Fibroblast of skin of scalp (primary cell): ENCODE measurements at places on chromosomes 1 and 21.
A peak's percentile ranks its signal among the peaks of the same experiment; 100 is the strongest.

- DNase-seq = no peak
Measured at GRCh38 chr1:3067671-3068563, 1.1 kb upstream of the PRDM16 start.

DNA sequence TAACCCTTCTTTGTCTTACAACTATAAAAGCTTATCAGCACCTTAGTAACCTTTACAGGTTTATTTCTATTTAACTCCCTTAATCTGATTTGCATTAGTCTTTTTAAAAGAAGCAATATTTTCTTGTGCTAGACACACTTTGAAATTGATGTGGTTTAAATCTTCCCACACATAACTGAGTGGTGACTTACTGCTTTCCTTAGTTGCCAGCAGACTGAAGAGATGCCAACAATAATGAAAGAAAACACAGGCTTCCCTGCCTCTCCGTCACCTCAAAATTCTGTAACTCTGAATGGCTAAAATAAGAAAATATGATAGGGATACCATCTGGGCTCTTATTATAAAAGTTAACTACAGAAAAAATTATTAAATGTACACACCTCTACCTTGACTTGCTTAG is 196.8 kb downstream of the PTBP2 start:
- peak; percentile 85 for DNase-seq

DNA sequence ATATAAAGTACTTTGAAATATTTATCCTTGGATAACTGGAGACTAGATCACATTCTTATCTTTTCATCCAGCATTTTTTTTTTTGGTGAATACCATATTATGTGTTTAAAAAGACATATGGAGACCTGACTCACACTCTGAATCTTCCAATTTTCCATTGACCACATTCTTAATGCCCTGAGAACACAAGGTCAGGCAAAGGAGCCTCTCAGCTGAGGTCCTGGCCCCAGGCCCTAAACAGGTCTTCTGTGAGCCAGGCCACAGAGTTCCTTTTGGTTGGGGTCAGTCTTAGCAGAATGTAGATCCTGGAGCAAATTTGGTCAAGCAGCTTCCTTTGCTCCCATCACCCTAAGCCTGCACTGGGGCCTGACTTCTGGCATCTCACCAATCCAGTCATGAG is 390.1 kb upstream of the ST6GALNAC5 start:
- DNase-seq = no peak

DNA sequence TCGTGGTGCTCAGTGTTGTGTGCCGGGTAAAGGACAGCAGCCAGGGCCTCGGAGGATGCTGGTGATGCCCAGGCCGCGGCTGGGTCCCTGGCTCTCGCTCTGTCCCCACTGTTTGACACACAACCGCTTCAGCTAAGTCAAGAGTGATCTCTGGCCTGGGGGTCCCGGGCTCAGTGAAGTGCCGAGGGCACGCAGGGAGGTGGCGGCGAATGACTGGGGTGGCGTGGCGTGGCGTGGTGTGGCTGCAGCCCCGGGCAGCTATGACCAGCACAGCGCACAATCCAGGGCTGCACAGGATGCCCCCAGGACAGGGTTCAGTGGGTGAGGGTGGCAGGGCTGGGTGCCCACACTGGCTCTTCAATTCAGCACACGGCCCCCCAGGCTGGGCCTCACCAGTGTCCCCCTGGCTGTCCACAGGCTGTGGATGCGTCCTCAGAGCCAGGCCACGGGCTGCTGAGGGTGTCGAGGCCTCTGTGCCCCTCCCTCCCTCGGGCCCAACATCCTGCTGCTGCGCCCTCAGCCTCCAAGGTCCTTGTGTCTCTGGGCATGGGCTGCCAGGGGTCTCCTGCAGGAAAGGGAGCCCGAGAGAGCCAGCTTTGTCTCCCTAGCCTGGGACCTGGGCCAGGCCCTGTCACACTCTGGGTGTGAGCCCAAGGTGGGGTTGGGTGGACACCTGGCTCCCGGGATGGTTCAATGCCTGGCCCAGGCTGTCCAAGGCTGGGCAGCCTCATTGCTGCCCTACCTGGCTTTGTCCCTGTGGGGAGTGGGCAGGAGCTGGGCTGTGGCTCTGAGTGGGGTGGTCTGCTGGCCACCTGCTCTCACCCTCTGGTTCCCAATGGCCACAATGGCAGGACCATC is 12.0 kb upstream of the SKI start:
- DNase-seq = no peak

DNA sequence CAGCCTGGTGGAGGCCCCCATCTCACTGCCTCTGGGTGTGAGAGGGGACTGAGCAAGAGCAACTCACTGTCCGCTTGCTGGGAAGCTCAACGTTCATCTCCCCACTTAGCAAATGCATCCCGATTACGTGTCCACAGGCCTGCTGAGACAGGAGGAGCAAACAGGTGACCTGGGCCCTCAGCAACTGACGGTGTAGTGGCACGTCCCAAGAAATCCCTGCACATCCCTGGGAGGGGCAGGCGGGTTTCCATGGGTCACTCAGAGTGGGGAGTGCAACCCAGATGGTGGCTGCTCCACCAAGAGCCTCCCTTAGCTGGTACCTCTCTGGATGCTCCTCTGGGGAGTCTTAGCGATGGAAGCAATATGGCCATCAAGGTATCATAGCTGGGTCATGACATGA is 229.4 kb downstream of the DYRK1A start:
- DNase-seq = no peak

DNA sequence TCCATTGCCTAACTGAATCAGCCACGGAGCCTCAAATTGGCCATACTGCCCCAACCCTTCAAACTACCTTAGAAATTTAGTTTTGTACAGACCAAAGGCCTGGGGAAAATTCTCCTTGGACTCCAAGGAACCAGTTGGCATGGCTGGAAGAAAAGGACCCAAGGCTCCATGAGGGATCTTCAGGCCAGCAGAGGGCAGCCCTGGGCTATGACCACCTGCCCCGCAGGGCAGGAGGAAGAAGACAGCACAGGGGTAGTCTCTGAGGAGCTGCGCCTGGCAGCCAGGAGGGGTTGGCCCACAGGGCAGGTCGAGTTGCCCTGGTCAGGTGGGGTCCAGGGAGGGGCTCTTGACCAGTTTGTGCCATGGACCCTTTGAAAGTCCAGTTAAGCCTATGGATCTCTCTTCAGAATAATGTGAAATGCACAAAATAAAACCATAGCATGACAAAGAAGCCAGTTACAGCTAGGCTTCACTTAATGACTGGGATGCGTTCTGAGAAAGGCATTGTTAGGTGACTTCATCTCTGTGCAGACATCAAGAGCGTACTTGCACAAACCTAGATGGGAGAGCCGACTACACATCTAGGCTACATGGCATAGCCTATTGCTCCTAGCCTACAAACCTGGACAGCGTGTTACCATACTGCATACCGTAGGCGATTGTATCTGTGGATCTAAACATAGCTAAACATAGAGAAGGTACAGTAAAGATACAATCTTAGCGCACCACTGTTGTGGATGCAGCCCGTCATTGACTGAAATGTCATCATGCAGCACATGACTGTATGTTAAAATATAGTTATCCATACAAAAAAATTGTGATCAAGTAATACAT is 26.1 kb downstream of the CACNA1S start:
- peak; percentile 44 for DNase-seq

DNA sequence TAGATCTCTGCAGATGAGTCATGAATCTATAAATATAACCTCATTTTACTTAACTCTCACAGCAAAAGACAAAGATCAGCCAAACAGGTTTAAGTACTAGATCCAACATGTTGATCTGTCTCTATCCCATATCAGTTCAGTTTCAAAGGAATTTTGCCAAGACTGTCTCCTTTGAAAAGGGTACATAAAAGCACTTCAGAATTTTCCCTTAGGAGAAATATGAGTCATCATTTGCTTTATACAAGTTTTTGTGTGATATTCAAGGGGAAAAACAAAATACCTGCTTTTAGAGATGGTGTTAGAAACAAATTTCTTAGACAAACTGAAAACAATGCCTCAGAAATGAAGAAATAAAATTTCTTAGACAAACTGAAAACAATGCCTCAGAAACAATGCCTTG is 73.5 kb upstream of the LRRC7 start:
- DNase-seq = no peak

DNA sequence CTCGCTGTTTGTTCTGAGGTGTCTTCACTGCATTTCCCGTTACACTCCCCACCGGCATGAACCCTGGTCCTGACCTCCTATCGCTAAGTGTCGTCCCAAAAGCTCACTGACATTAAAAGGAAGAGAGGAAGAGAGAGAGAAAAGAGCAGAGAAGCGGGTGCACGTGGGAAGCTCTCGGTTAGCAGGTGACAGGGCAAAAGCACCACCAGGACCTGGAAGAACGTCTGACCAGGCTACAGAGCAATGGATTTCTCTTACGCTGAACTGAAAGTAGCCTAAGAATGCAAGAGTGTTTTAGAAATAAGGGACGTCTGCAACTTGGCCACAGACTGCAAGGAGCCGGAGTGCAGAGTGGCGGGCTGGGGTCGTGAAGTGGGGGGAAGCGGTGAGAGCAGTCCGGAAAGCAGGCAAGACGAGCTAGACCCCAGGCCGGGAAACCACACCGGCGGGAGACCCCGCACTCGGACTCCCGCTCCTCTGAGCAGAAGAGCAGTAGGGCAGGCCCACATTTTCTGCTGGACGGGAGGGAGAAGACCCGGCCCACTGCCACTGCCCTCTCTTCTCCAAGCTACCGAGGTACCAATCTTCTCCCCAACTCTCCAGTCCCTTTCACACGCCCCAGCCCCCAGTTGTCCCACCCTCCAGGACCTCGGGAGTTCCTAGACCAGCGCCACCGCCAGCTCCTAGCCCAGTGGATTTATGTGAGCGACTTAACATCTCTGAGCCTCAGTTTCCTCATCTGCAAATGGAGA is 8.3 kb upstream of the MPZL1 start:
- no peak for DNase-seq

DNA sequence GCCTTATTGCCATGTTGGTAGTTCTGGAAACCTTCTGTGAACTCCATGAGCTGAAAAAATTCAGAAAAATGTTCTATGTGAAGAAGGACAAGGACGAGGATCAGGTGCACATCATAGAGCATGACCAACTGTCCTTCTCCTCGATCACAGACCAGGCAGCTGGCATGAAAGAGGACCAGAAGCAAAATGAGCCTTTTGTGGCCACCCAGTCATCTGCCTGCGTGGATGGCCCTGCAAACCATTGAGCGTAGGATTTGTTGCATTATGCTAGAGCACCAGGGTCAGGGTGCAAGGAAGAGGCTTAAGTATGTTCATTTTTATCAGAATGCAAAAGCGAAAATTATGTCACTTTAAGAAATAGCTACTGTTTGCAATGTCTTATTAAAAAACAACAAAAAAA is 57.4 kb downstream of the KCNK1 start:
- no peak for DNase-seq

- DNase-seq = no peak
Measured at GRCh38 chr1:48077795-48078222, 80.6 kb upstream of the TRABD2B start.
